ENCODE measurements at places on chromosomes 11 and 22.
A peak's percentile ranks its signal among the peaks of the same experiment; 100 is the strongest.

- no peak for DNase-seq
Measured at GRCh38 chr11:16993495-16993894, 20.7 kb downstream of the PLEKHA7 start.

DNA sequence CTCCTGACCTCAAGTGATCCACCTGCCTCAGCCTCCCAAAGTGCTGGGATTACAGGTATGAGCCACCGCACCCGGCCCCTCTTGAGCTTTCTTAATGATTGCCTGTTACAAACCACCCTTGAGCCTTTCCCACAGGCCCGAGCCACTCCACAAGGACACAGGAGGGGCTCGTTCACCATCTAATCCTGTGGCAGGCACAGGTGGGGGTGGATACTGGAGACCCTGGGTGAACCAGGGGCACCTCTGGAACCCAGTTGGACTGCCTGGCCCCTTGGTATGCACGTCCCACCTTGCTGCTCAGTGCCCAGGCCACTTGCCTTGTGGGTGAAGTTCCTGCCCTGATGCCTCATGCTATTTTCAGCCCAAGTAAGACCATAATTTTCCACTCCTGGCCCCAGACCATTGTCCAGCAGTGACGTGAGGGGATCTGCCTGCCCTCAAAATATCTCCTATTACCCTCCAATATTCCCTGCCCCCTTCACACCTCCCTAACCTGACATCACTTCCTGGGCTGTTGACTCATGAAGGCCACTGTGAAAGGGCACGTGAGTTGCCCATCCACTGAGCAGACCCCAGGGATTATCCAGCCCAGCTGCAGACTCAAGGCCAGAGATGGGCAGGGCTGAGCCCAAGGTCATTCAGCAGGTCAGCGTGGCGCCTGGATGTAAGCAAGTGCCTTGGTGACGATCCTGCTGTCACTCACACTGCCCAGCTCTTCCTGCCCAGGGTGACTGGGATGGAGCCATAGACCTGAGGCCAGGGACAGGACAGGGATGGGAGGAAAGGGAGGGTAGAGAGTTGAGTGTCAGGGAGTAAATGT, 19.6 kb downstream of the P2RY2 start:
- DNase-seq, result peak; percentile 32

DNA sequence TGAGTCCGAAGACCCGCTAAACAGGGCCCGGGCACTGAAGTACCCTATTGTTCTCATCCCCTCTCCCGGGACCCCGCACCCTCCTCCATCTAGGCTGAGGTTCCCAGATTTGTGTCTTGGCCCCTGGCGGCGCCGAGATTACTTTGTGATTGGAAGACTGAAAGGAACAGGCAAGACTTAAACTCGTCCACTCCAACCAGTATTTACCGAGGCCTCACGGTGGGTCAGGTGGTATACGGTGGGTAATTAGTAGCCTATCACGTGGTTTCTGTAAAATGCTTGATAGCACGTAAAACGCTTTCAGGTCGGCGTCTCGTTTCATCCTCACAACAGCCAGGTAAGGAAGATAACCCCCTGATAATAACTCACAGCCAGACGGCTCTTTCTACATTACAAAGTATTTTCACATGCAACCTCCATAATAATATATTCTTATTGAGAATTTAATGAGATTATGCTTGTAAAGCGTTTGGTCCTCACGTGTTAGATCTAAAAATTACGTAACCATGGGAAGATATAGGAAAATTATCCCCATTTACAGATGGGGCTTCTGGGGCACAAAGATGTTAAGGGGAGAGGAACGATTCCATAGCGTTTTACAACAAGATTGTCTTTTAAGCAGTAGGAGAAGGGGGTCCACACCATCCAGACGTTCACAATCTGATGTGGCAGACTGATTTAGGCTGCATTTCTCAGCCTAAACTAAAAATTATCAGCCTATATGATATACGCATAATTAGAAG, 642 bp upstream of the PIK3C2A start:
- peak; percentile 74 for DNase-seq

DNA sequence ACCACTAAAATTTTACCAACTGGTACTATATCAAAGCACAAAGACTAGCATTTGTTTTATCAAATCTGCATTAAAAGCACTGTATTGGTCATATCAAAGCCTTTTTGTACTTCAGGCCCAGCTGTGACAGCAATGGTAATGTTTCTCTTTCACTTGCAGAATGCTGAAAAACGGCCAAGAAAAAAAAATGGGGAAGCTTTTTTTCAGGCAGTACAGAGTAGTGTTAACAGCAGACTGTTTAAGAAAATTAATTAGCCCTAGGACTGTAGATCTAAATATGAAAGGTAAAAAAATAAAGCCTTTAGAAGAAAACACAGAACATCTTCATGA, 33.3 kb downstream of the DENND5A start:
- DNase-seq, result no peak

- no peak for DNase-seq
Measured at GRCh38 chr11:22341588-22341931, 3.4 kb downstream of the SLC17A6 start.

GRCh38 chr11:46463701-46464421, 72.3 kb upstream of the CHRM4 start:
- no peak for DNase-seq

All from A172 (cell line).